ENCODE measurements at places on chromosomes 11 and 22.

- DNase-seq = no peak
Measured at GRCh38 chr11:80990885-80991284, 1550.1 kb upstream of the TENM4 start.

- DNase-seq = no peak
Measured at GRCh38 chr11:25566298-25567200, 765.4 kb upstream of the ANO3 start.

DNA sequence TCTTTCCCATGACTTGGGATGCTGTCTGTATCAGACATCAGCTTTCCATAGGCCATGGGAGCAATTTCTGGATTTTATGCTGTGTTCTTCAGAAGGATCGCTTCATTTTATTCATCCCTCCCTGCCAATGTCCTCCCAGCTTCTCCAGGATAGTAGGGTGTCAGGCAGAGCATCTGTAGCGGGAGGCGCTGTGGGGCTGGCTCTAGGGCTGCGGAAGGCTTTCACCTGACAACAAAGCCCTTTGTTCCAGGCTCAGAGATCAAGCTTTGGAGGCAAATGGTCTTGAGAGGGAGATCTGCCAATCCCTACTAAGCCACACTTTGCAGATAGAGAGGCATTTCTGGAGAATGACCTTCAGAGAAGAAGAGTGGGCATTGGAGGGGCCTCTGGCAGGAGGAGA is 29.5 kb upstream of the FTH1 start:
- no peak for DNase-seq

- no peak for DNase-seq
Measured at GRCh38 chr11:133693110-133693509, 152.2 kb downstream of the SPATA19 start.

Data from right renal cortex interstitium (tissue), 3 donors.